Activated T-cell treated with anti-CD3 and anti-CD28 coated beads for 24 hours (primary cell): ENCODE measurements at places on chromosomes 6 and 20.
A peak's percentile ranks its signal among the peaks of the same experiment; 100 is the strongest.

DNA sequence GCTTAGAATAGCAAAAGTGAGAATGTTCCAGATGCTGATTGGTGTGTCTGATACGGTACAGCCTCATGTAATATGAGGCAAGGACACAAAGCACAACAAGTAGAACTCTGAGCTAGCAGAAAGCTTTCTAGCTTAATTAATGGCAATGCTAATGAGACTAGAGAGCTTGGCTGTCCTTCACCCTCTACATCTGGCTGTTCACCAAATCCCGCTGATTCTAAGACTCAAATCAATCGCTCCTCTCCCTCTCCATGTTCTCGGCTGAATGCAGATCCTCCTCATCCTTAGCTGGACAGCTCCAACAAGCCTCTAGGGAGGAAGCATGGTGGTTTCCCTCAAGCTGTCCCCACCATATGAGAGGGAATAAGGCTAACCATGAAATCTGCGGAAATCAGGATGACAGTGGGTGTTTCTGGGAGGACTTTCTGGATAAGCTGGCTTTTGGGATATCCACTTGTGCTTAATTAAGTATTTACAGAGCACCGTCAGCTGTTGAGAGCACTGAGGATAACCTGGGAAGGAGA, 128.9 kb downstream of the FOXC1 start:
- DNase-seq, result no peak

GRCh38 chr6:125314009-125314581, 12.3 kb upstream of the HDDC2 start:
- peak; percentile 28 for DNase-seq

- no peak for DNase-seq
Observed at GRCh38 chr6:4340544-4340943, 205.2 kb upstream of the ECI2 start.

DNA sequence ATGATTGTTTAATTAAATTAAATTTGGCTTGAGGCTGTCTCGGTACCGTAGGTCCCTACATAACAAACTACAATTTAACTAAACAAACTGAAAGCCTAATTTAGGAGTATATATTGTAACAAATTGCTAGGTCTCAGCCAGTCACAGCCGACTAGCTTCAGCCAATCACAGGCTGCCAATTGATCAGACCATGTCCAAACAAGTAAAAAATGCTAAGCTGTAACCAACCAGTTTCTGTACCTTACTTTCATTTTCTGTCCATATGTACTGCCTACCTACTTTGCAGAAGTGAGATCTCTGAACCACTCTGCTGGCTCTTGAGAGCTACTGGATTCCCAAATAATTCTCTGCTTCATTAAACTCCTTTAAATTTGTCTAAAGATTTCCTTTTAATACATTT, 648.0 kb upstream of the GJE1 start:
- DNase-seq, result no peak

DNA sequence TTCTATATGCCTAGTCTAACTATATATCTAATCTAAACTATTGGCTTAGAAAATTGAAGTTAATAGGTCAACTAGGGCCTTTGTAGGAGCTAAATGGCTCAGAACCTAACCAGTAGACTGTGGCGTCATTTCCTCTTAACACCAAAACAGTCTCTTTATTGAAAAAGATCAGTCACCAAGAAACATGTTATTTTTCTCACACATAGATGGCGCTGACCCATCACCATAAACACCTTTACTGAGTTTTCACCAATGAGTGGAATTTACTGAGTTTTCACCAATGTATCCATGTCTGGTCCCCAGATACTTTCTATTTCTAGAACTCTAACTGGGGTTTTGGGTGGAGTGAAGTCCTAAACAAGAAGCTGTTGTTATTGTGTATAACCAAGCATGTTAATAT, 636.0 kb downstream of the BCKDHB start:
- no peak for DNase-seq
